ENCODE measurements at places on chromosomes 7 and 10.

- no peak for DNase-seq
These were observed 12.4 kb upstream of the PLEKHA1 start for GRCh38 chr10:122362031-122362592.

GRCh38 chr10:91820144-91820543 is 21.9 kb downstream of the TNKS2 start:
- no peak for DNase-seq

GRCh38 chr7:105157278-105157677 is 143.3 kb downstream of the KMT2E start:
- DNase-seq, result no peak

DNA sequence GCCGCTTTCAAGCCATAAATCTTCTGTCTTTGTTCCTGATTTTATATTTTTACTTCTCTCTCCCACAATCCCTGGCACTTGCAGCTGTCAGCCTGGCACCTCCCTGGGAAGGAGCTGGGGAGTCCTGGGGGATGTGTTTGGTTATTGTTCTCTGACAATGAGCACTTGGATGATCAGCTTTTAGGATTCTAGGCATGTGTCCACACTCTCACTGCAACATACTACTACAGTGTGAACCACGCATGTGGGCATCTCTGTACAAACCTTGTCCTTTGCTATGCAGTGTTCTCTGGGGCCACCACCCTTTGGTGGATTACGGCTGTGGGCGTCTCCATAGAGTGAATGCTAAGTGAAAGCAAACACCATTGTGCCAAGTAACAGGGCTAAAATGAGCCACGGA is 168.4 kb upstream of the KMT2E start:
- DNase-seq, result no peak

- DNase-seq, result no peak
These were observed 72.8 kb downstream of the SHOC2 start for GRCh38 chr10:110992006-110992800.

- no peak for DNase-seq
These were observed 100.2 kb downstream of the ACTR3B start for GRCh38 chr7:152859781-152860191.
